Stimulated activated CD4-positive, alpha-beta T cell treated with anti-CD3 and anti-CD28 coated beads, TNF-alpha, amount 100 ng/mL, for 24 hours (primary cell): ENCODE measurements at places on chromosomes 4 and X.

DNA sequence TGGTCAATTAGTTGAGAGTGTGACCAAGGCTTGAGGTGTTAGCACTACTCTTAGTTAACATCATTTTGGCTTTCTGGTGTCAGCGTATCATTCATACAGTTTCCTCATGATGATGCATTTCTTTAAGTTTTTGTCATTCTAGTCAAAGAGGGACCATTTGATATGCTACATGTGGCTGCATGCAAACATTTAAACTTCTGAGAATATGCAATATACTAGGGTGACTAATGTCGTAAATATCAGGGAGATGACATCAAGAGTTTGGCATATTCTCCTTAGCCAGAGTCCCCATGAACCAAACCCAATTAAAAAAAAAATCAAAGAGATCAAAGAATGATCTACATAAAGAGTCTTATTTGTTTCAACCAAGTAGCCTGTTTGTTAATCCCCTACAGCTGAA lies 537.4 kb upstream of the PCDH7 start:
- no peak for DNase-seq

DNA sequence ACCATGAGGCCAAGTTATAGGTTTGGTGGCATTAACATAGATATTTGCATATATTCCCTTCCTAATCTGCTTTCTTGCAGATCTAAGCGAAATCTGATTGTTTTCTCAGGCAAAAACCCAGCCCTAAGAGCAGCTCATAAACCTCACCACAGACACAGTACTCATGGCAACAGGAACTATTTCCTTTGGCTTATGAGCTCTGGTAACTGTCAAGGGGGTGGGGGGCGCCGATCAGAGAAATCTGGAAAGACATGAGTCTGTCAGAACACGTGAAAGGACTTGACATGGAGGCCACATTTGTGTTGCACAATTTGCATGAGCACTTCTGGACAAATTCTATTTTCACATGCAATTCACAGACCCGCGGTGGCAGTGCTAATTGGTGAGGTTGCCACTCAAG lies 83.7 kb downstream of the MGST2 start:
- DNase-seq, result no peak

- DNase-seq, result no peak
Measured at GRCh38 chr4:185359767-185360446, 35.8 kb downstream of the LRP2BP start.

GRCh38 chrX:80181079-80181478 lies 166.5 kb downstream of the TBX22 start:
- DNase-seq, result no peak

- DNase-seq, result no peak
Measured at GRCh38 chr4:8291701-8292477, 22.3 kb downstream of the HTRA3 start.

- no peak for DNase-seq
Measured at GRCh38 chrX:136608295-136608933, 39.5 kb upstream of the CD40LG start.

GRCh38 chr4:5995901-5996623 lies 22.2 kb downstream of the C4orf50 start:
- DNase-seq, result no peak

- DNase-seq, result no peak
Measured at GRCh38 chrX:77444075-77444474, 3.1 kb upstream of the FGF16 start.

DNA sequence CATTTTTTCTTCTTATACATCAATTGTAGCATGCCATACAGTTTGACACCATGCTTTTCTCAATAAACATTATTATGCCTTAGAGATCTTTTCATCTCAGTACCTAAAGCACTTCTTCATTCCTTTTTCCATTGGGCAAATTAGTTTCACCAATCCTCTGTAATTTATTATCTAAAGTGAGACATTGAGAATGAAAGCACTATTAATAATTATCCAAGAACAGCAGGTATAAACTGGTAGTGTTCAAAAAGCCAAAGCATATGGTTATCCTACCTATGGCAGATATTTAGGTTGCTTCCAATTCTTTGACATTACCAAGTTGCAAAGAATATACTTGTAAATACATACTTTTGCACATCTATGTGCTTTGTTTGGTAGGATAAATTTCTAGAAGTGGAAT lies 15.6 kb downstream of the LAMTOR3 start:
- DNase-seq, result no peak

- DNase-seq, result peak; percentile 53
Measured at GRCh38 chrX:53317365-53318069, 36.1 kb upstream of the IQSEC2 start.

GRCh38 chr4:174528226-174528625 lies 5.9 kb upstream of the HPGD start:
- DNase-seq, result no peak

DNA sequence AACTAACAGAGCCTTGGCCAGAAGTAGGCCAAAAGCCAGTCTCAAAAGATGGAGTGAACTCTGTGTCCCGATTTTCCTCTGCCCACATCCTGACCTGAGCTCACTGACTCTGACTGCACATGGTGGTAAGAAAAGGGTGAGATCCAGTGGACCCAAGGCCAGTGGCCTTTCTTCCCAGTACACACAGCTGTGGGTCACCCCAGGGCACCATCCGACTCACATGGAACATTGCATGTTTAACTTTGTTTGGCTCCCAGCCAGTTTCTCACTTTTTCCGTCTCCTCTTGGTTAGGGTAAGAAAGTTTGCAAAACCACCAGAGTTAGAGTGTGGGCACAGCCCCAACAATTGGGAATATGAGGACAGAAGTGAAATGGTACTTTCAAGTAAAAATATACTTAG lies 69.8 kb downstream of the GAB1 start:
- no peak for DNase-seq

DNA sequence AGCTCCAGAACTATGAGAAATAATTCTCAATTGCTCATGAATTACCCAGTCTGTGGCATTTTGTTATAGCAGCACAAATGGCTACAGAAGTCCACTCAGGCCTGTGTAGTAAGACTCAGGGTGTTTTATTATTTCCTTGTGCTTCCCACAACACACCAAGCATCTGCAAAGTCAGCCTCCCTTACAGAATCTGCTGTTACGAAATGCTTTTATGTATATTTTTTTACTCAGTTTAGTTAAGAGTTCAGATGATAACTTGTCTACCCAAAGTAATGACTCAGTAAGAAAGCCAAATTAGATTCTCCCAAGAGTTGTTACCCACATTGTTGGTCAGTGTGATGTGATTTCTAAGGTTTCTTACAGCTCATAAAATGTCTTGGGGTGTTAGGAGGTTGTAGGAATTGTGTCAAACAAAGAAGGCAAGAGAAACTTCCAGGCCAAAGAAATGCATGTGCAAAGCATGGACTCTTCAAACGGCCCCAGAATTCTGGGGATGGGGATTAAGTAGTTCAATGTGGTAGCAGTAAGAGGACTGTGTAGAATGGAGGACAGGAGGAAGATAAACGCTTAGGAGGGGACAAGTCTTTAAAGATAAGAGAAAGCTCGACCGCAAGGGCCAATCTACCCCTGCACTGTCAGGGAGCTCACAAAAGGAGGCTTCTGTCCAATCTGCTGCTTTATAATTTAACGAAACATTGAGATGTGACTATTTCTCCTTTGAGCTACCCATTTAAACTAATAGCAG lies 35.4 kb upstream of the TMEM184C start:
- no peak for DNase-seq

GRCh38 chr4:114281164-114281960 lies 301.9 kb upstream of the ARSJ start:
- DNase-seq, result no peak

GRCh38 chrX:136597356-136597755 lies 50.6 kb upstream of the CD40LG start:
- DNase-seq, result no peak

DNA sequence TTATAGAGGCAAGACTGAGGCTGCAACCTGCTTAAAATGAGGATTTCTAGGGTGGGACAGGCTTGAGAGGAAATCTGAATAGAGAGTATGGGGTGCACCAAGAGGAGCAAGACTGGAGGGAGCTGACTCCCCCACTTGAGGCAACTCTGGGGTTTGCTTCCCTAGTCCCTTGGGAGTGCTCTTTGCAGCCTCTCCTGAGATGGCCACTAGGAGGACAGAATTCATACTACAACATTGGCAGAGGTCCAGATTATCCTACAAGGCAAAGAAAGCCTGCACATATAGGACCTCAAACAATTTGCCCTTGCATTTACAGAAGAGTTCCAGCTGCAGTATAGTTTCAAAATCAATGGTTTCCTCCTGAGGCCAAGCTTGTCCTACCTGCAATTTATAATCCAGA lies 830.9 kb downstream of the TECRL start:
- DNase-seq, result no peak

DNA sequence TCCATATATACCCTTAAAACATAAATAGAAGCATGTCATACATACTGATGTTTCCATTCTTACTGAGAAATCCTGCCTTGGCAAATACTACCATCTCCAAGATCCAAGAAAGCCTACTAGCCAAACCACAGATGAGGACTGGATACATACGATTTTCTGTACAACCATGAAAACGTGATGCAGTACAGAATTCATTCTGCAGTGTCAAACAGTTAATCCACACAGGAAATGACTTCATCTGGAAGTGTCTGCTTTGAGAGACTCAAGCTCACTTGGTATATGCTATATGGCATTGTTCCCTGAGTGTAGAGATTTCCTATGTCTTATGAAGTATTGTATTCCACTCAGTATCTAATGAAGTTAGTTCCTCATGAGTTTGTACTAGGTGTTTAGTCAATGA lies 94.3 kb downstream of the CT47B1 start:
- no peak for DNase-seq

DNA sequence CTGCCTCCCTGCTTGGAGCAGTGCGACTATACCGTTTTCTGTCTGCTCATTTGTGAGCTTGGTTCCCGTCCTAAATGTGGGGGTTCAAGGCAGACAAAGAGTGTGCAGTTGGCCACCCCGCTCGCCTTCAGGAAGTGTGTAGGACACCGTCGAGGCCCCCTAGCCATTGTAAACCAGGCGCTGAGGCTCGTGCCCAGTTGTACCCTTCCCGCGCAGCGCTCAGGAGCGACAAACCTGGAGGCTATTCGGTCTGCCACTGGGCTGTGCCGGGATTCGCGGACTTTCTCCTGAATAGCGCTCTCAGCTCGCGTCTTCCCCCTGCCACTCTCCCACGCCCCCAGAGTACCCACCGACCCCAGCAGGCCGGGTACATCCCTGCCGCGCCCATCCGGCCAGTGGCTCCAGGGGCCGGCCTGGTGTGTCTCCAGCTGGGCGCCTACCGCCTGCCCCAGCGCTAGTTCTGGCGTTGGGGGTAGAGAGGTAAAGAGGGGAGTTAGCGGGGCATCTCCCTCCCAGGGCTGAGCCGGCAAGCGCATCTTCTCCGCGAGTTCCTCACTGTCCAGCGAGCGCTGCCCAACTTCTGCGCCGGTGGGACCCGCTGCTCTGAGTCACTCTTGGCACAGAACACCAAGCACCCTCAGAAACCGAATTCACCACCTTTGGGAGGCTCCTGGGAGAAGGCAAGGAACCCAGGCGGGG lies 880 bp upstream of the LONRF3 start:
- DNase-seq, result no peak

GRCh38 chr4:133130171-133130570 lies 18.9 kb upstream of the PCDH10 start:
- no peak for DNase-seq

DNA sequence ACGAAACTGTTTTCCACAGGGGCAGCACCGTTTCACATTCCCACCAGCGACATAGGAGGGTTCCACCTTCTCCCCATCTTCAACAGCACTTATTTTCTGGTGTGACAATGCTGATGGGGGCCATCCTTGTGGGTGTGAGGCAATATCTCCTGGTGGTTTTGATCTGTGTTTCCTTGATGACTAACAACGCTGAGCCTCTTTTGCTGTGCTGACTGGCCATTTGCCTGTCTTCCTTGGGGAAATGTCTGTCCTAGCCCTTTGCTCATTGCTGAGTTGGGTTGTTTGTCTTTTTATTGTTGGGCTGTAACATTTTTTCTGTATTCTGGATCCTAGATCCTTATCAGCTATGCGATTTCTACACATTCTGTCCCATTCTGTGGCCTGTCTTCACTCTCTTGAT lies 33.7 kb downstream of the ATP2B3 start:
- DNase-seq, result no peak

GRCh38 chr4:80922941-80923340 lies 107.6 kb upstream of the BMP3 start:
- no peak for DNase-seq
